ENCODE measurements at places on chromosomes 3 and 15.

- peak; percentile 82 for DNase-seq
Observed at GRCh38 chr15:69058830-69059556, 44.5 kb downstream of the NOX5 start.

GRCh38 chr15:80856809-80857377, 77.7 kb downstream of the CEMIP start:
- DNase-seq: no peak

DNA sequence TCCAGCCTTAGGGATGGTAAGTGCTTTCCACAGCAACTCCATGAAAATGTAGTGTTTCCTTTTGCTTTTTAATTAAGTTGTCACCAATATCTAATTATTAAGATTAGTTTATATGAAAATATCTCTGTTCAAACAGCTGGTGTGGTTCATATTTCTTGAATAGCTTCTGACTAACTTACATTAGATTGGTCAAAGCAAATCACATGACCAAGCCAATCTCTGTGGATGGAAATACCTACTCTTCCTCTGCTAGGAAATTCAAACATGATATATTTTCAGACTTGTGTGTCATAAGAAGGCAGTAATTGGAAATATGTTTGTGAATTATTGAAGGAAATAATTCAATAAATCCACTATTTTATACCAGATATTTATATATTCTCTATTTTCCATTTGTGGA, 54.6 kb upstream of the CADM2 start:
- no peak for DNase-seq

- no peak for DNase-seq
Observed at GRCh38 chr3:127964053-127964452, 49.0 kb downstream of the KBTBD12 start.

- DNase-seq: no peak
Observed at GRCh38 chr3:100695696-100696095, 13.6 kb upstream of the TFG start.

- DNase-seq: no peak
Observed at GRCh38 chr3:87996882-87997281, 61.9 kb downstream of the CGGBP1 start.

DNA sequence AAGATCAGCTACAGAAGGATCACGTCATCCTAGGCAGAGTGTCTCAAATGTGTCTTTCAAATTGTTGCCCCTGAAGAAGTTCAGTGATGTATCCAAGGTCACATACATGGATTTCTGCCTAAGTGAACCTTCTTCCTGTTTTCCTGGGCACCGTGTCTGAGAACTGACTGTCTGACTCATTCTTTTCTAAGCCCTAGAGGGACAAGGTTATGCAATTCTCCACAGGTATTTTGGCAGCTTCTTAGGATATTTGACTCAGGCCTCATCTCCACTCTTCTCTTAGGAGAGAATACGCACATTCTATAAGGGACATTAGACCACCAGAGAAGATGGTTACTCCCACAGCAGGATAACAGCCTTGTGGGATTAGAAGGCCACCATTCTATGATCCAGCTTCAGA, 391.9 kb upstream of the THBS1 start:
- peak; percentile 37 for DNase-seq

GRCh38 chr3:83843716-83844115, 1115.1 kb upstream of the CADM2 start:
- no peak for DNase-seq
